AG09319 (cell line): ENCODE measurements at places on chromosomes 4 and X.

DNA sequence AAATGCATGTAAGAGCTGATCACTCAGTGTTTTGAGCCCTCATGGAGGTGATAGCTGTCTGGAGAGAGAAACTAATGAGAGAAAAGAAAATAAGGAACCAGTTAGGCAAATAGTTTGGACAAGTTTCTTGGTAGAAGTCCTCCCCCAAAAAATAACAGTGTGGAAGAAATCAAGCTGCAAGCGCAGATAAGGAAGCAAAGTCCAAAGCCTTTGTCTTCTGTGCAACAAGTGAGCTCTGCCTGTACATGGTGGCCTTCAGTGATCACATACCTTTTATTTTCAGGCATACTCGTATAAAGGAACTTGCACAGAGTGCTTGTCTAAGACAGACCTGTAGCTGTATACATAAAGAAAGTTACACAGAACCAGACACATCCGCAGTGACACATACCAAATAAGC lies 2.5 kb upstream of the UGT2A3 start:
- no peak for DNase-seq

GRCh38 chr4:112637552-112637866 lies 566 bp downstream of the LARP7 start:
- no peak for DNase-seq

- DNase-seq: no peak
Observed at GRCh38 chr4:65007841-65008439, 598.7 kb upstream of the TECRL start.

DNA sequence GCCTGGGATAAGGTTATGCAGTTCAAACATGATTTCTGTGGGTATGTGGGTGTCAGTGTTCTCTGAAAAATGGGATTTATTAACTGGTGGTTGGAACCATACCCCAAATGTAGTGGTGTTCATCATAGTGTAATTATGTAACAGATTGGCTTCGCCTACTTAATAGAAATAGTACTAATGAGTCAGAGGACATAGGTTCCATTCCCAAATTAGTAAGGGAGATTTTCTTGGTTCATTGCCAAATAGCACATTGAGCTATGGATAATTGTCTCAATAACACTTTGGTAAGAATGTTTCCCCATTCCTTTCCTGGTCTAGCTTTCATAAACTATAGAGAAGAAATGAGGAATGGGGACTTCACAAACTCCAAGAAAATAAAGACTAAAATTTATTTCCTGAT lies 20.5 kb upstream of the CYBB start:
- no peak for DNase-seq

DNA sequence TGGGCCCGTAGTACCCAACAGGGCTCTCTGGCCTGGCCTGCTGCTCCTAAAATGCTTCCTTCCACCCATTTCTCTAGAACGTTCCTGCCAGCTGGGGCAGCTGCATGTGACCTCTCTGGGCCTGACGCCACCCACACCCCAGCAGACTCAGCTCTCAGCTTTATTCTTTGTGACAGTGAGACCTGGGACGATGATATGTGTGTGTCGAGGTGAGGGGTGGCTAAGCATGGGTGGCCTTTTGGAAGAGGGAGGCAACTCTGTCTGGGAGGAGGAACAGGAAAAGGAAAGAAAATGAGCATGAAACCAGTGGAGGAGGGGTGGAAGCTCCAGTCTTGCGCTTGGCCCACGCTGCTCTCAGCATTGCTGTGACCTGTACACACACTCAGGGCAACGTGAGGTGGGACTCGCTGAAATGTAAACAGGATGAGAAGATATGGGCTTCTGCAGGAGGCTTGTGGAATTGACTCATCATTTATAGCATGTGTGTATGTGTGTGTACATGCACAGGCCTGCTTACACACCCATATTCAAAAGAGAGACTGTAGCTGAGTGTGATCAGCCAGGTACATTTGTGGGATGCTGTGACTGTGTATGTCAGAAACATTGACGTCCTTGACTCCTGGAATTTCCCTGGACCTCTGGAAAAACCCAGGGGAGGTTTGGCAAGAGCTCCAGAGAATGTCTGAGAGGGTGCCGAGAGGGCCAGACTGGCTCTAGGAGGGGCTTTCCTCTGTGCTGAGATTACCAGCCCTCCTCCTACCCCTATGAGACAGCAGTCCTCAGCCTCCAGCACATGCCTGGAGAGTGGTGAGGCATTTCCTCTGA lies 137.9 kb downstream of the PJA1 start:
- no peak for DNase-seq

DNA sequence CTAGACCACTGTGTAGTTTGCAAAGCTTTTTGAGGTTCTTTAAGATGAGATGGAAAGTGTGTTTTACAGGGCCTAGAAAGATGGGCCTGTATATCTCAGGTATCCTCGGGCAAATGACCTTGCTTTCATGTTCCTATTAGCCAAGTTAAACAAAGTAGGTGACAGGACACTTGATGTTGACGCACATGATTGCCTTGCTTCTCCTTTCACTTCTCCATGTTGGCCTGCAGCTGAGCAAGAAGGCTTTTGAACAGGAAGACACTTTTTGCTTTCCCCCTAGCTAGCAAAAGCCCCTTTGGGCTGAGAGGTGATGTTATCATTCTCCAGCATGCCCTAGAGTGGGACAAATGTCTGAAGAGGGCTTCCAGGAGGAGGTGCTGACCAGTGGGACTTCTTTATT lies 202.1 kb downstream of the GPC3 start:
- no peak for DNase-seq

- no peak for DNase-seq
Observed at GRCh38 chr4:90419124-90419711, 292.0 kb downstream of the CCSER1 start.

DNA sequence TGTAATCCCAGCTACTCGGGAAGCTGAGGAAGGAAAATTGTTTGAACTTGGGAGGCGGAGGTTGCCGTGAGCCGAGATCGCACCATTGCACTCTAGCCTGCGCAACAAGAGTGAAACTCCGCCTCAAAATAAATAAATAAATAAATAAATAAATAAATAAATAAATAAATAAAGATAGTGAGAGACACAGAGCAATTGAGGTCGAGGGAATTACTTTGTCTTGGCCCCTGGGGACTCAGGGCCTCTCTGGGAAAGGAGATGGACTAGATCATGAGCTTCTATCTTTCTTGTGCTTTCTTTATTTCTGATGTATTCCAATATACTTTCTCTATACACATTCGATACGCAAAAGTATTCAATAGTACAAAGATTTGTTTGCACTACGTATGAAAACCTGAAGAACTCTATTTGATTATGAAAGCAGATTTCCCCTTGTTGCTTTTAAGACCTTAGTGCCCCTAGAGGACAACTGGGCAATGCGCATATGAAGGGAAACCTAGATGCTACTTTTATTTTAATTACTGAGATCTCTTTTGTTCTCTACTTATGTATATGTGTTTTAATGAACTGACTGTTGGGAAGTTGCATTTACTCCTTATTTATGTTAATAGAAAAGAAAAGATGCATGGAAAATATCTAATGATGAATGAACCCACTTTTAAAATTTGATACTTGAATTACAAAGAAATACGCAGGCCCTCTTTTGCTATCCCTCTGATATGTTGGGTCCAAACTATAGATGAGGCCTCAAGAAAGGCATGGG lies 12.8 kb upstream of the ELOVL6 start:
- no peak for DNase-seq

- DNase-seq: no peak
Observed at GRCh38 chr4:142377342-142378091, 468.6 kb downstream of the INPP4B start.

GRCh38 chr4:143383005-143383574 lies 46.4 kb downstream of the GAB1 start:
- DNase-seq: no peak

DNA sequence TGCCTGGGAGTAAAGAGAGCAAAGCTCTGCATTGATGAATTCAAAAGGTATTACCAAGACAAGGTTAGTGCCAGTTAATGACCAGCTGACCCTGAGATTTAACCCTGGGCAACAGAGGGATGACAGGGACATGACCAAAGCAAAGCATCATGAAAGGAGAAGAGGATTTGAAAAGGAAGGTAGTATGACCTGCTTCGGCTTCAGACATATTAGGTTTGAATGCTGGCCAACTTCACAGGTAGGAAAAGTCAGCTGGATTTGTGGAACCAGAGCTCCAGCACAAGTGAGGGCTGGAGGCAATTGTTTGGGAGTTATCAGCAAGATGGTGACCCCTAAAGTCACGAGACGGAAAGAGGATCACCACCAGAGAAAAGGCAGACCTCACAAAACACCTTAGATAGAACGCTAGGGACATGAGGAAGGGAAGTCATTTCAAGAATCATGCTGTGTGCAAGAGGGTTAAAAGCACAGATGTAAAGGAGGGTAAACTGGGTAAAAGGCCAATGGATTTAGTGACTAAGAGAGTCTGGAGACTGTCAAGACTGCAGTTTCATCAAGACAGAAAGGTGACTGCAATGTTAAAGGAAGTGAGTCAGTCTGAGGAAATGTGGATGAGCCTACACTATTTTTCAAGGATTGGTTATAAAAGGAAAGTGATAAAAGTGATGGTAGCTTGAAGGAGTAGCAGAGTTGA lies 45.6 kb downstream of the SH3RF1 start:
- peak; percentile 57 for DNase-seq

- no peak for DNase-seq
Observed at GRCh38 chr4:85092943-85093342, 126.5 kb upstream of the WDFY3 start.

DNA sequence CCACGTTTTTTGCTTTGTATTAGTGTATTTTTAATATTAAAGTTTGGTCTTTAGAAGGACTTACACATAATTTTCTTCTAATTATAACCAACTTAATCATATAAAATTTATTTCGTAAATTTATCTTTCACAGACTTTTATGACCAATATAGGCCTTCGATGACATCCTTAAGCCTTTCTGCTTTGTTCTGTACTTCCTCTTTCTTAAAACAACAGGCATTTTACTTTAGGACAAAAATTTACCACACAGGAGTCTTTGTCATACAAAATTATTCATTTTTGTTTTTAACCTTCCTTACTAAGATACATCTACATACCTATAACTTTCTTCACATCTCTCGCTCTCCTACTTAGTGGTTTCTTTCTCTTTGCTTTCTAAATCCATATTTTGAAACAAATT lies 56.3 kb downstream of the RGS12 start:
- no peak for DNase-seq

- no peak for DNase-seq
Observed at GRCh38 chr4:121057466-121057922, 14.8 kb downstream of the NDNF start.

GRCh38 chrX:20235755-20236154 lies 31.0 kb downstream of the RPS6KA3 start:
- DNase-seq: no peak

- no peak for DNase-seq
Observed at GRCh38 chr4:161404346-161405110, 759.3 kb downstream of the FSTL5 start.

DNA sequence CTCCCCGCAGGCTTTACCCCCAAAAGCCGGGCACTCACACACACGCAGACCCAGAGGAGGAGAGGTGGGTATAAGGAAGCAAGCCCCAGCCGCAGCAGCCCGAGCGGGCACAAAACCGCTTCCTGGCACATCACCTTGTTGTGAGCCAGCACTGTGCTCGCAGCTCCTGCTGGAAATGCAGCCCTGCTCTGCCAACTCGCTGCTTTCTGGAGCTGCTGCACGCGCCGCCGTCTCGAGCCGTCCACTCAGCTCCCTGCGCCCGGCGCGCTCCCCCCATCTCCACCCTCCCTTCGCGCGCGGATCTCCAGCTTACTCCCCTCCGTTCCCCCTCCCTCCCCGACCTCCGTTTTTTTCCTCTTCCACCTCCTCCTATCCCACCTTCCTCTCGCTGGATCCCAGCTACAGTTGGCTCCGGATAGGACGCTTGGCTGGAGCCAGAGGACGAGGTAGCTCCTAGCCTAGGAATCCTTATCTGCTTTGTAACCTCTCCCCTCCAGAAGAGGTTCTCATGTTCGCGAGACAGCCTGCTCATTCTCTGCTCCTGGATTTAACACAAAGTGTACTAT lies at the start of gene SPOCK3:
TSS of gene SPOCK3 (minus strand) at position 179 of the 566 bp plus-strand sequence.
- no peak for DNase-seq

DNA sequence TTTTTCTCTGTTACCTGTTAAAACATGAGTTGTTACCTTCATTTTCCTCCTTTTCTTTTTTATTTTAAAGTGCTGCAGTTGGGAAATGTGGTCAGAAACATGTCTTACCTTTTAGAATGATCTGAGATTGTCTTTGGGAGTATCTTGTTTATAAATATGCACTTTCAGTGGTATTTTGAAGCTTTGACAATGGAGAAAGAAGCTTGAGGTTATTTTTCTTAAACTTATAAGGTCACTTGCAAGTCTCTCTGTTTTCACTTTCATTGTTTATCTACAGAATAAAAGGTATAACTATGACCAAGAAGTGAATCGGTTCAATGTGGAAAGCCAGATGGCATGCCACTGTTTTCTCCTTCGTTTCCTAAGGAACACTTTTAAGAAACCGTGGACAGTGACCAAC lies 167.5 kb upstream of the SLC7A11 start:
- no peak for DNase-seq

GRCh38 chr4:8005814-8006215 lies 66.2 kb upstream of the AFAP1 start:
- DNase-seq: no peak

DNA sequence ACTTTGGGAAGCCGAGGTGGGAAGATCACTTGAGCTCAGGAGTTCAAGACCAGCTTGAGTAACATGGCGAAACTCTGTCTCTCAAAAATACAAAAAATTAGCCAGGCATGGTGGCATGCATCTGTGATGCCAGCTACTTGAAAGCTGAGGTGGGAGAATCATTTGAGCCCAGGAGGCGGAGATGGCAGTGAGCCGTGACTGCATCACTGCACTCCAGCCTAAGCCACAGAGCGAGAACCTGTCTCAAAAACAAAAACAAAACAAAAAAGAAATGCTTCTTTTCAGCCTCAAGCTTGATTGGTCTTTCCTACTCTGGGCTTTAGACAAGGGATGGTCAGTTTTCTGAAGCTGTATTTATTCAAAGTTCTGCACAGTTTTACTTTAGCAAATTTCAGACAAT lies 15.8 kb upstream of the DHRSX start:
- no peak for DNase-seq

DNA sequence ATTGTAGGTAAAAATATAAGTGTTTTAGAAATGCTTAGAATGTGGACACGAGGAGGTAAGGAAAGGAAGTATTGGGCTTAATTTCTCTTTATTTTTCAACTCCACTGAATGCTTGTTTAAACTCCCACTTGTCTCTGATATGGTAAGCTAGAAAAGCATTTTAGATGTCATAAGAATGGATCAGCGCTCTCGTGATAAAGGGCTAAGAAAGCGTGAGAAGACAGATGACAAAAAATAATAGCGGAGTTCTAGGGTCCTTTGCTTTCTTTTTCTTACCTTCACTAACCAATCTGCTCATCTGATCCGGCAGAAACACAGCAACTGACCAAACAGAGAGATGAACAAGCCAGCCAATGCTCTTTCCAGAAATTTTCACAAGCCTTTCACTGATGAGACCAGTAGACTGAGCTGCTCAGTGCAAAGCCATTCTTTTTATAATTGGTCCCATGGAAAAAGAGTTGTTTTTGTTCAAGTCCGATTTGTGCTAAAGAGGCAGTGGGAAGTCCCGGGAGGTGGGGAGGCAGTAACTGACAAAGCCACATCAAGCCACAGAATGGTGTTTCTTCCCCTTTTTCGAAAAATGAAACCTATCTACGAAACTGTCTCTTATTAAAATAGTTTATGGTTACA lies at the start of gene TASL:
TSS of gene TASL (minus strand) at position 405 of the 630 bp plus-strand sequence. CDS start 17,411 bp downstream, outside the sequence.
- no peak for DNase-seq

GRCh38 chrX:12975670-12975965 lies 708 bp downstream of the TMSB4X start:
- no peak for DNase-seq
